Fibroblast of lung (primary cell): ENCODE measurements at places on chromosomes 2 and 18. TPM values are rescaled to one million over a fixed set of nuclear protein-coding genes. Genes with fewer than 3 reads are reported as not detected.

DNA sequence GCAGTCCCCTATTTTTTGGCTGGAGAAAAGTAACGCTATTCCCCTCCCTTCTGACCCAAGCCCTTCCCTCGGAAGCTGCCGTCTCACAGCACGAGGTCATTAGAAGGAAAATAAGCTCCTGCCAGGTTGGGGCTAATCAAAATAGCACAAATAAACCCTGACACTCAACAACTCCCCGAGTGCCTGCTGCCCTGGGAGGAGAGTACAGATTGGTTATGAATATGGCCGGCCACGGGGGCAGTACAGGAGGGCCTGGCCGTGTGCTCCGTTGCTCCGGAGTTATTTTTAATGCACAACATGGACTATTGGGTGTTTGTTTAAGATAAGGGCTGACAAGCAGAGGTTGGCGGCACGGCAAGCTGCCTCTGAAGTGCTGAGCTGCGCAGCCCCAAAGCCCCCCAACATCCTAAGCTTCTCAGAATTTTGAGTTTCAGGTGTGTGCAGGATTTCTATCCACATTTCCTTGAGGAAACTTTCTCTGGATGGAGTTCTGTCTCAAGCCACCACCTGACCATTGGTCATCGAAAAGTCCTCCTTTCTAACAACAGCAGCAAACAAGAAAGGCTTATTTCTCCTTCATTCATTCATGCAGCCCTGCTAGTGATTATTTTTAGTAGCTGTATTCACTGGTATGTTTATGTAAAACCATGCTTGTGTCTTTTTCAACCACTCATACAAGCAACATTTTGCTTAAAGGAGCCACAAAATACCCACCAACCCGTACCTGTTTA is 58.7 kb downstream of the PAX3 start:
- DNase-seq: no peak

GRCh38 chr2:198611201-198611600 is 806.8 kb downstream of the PLCL1 start:
- DNase-seq: no peak

- peak; percentile 62 for DNase-seq
Observed at GRCh38 chr2:21042958-21043743, 722 bp downstream of the APOB start.

GRCh38 chr2:215958257-215958656 is 55.1 kb downstream of the MREG start:
- DNase-seq: no peak

GRCh38 chr2:163659224-163659623 is 76.6 kb downstream of the FIGN start:
- no peak for DNase-seq

GRCh38 chr2:230578106-230578505 is 134.5 kb upstream of the CAB39 start:
- no peak for DNase-seq

DNA sequence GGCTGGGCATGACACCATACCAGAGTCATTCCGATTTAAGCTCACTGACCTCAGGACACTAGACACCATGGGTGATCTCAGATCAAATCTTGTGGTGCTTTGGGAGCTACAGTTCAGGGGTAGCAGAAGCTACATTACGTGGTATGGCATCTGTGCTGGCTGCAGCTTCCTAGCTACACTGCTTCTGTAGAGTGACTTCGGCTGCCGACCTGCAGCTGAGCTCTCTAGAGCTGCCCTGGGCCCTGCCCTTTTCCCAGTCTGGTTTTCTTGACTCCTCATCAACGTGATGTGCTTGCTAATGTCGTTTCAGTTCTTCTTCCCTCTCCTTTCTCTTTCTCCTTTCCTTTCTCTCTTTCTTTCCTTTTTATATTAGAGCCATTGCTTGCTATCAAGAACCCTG is 100.2 kb downstream of the AP1S3 start:
- DNase-seq: no peak

DNA sequence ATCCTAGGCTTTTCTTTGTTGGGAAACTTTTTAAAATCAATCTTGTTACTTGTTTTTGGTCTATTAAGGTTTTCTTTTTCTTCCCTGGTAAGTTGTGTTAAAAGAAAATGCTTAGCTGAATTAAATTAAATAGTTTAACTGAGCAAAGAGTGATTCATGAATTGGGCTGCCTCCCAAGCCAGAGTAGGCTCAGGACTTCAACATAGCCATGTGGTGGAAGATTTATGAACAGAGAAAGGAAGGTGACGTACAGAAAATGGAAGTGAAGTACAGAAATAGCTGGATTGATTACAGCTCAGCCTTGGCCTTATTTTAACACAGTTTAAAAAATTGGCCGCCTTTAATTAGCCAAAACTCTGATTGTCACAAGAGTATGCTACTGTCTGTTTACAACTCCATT is 27.9 kb upstream of the GALNT5 start:
- DNase-seq: peak; percentile 95

GRCh38 chr2:140667203-140667602 is 1463.6 kb downstream of the LRP1B start:
- no peak for DNase-seq

DNA sequence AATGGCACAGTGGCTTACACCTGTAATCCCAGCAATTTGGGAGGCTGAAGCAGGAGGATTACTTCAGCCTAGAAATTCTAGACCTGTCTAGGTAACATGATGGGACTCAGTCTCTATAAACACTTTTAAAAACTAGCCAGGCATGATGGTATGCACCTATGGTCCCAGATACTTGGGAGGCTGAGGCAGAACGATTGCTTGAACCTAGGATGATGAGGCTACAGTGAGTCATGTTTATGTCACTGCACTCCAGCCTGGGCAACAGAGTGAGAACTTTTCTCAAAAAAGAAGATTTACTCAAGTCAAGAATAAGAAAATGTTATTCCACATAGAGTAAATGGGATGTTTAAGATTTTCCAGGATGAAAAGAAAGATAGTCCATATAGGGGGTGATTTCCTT is 158.6 kb downstream of the HNMT start:
- no peak for DNase-seq

DNA sequence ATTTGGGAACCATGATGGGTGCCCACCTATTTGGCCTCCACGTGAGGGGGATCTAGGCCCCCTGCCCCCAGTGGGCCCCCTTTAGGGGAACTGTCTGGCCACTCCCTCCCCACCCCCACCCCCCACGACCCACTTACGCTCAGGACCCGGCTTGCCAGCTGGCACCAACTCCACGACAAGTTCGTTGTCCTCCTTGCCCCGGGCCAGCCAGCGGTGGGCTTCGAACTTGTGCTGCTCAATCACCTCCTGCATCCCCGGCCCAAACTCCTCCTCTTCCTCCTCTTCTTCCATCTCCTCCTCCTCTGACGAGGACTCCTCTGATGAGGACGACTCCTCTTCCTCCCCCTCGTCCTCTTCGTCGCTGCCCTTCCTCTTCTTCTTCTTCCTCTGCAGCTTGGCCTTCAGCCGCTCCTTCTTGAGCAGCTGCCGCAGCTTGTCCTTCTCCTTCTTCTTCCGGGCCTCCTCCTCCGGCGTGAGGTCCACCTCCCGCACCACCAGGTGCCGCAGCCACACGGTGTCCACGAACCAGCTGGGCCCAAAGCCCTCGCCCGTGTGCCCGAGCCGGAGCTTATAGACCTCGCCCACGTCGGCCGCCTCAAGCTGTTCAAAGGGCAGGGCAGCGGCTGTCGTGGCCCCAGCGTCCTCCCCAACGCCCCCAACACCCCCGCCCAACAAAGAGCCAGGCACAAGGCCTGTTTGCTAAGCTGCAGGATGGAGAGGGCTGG is 96.9 kb downstream of the LOXHD1 start:
- DNase-seq: no peak

GRCh38 chr2:155747531-155747930 is 585.0 kb downstream of the NR4A2 start:
- DNase-seq: no peak

The GCG gene
- not detected in 2 replicates for polyA plus RNA-seq

The WNT6 gene
- not detected in 2 replicates for polyA plus RNA-seq

The CNDP1 gene
- not detected in 2 replicates for polyA plus RNA-seq

The RAMP1 gene
- 3.2 and 3.3 TPM in 2 replicates for polyA plus RNA-seq

The CFC1 gene
- polyA plus RNA-seq: not detected in 2 replicates
